Activated CD4-positive, alpha-beta memory T cell treated with anti-CD3 and anti-CD28 coated beads for 36 hours (primary cell): ENCODE measurements at places on chromosomes 2 and 18. TPM values are rescaled to one million over a fixed set of nuclear protein-coding genes. Genes with fewer than 3 reads are reported as not detected.

GRCh38 chr18:25053466-25053865, 298.5 kb downstream of the ZNF521 start:
- no peak for DNase-seq

DNA sequence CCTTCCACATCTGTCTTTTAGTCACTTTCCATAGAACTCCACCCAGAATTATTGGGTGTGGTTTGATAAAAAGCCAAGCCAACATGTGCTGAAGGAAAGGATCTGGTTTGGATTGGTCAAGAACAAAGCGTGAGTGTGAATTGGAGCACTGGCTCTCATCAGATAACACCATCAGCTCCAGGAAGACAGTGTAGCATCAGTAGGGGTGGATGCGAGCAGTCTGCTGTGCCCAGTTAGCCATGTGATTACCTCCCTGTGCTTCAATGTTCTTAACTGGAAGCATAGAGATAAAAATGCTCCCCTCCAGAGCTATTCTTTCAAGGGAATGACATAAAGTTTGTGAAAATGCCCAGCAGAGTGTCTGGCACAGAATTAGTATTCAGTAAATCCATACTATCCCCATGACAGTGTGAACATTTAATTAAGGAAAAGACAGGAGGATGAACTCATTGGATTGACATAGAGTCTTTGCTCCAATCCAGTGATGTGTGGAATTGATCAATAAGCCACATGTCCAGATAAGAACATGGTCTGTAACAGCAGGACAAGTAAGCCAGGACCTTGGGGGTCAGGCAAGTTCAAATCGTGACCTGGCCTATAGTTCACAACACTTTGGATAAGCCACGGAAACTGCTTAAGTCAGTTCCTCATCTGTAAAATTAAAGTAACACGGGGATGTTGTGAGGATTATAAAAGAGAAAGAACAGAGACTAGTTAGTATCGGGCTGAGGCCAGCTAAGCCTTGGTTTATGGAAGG, 68.0 kb downstream of the FAM124B start:
- no peak for DNase-seq

- no peak for DNase-seq
These were observed 86.1 kb upstream of the TANC1 start for GRCh38 chr2:158882297-158882696.

- DNase-seq, result no peak
These were observed 162.1 kb downstream of the MYO3B start for GRCh38 chr2:170339750-170340692.

- no peak for DNase-seq
These were observed 455.9 kb upstream of the UBE2E3 start for GRCh38 chr2:180524499-180524898.

GRCh38 chr2:210366675-210367080, 51.7 kb upstream of the MYL1 start:
- no peak for DNase-seq

GRCh38 chr2:12493031-12493513, 223.7 kb upstream of the TRIB2 start:
- DNase-seq, result peak; percentile 82

DNA sequence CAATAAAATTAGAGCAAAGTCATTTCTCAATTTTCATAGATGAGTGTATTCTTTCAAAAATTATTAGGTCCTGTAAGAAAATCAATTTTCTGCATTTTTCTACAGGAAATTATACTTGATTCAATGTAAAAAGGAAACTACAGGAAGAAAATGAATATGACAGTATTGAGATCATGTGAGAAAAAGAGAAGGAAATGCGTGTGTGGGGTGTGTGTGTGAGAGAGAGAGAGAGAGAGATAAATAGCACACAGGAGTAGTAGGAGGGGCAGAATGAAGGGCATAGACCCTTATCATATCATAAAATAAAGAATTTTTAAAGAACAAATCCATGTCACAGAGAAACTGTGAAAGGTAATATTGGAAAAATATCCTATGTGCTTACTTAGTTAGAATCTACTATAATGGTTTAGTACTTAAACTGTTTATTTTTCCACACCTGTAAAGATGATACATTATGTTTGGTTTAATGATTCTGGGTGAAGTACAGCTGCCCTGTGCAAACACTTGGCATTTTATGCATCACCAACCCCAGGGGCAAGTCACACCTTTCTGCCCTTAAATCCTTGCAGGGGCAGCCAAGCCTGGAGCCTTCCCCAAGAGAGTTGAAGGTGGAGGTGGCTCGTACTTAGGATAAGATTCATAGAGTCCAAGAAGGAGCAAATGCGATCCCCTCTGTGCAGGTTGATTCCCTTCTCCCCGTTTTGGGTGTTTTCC, 276.4 kb downstream of the TGIF1 start:
- no peak for DNase-seq

GRCh38 chr2:236616624-236617023, 47.0 kb downstream of the ACKR3 start:
- no peak for DNase-seq

DNA sequence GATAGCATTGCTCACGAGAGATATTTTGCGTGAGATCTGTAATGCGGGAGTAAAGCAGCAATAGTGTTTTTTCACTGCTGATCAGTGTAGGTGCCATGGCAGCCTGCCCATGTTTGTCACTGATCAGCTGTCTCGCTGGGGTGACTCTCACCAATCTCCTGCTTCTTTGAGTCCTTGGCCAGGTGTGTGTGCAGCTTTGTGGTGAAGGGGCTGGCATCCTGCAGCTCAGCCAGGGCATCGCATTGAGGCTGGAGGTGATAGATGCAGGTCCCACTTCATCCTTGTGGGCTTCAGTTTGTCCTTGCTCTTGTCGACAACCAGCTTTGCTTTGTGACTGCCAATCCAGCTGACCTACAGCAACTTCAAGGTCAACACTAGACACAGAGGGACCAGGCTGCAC, 258.3 kb upstream of the CXCR4 start:
- DNase-seq, result peak; percentile 60

- DNase-seq, result no peak
These were observed 872.7 kb downstream of the DCDC2C start for GRCh38 chr2:4576075-4576474.

DNA sequence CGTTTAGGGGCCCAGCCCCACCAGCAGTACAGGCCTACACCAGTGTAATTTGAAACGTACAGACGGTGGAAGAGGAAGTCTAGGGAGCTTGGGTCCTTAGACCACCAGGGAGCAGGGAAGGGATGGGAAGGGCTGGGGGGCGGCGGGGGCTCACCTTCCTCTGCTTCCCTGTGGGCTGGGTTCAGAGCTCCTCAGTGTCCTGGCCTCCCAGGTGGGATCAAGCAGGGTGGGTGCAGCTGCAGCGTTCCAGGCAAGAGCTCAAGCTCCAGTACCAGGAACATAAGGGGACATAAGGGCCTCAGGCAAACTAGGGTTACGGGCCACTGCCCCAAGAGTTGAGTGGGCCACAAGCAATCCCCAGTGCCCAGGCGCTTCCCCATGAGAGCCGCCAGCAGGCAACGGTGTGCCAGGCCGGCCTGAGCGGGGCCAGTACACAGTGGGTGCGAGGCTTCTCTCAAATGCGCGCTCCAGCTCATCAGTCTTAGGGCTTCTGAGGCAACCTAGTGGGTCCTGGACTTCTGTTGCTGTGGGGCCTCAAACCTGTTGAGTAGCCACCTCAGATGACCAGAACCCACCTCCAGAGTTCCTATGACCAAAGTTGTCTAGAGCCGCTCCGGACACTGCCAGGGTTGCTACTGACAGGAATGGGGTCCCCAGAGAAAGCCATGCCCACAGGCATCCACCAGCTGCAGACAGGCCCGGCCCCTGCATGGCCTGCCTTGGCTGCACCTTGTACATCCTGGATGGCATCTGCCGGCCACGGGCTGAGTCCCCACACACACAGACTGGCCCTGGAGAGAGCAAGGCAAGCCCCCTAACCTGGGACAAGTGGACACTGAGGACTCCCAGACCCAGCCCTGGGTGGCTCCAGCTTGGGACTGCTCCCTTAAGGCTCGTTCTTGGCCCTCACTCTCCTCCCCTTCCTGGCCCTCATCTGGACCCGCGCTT, 5.2 kb downstream of the ANKRD23 start:
- no peak for DNase-seq

- no peak for DNase-seq
These were observed 16.7 kb upstream of the ADGRF3 start for GRCh38 chr2:26363323-26363722.

- no peak for DNase-seq
These were observed 940.5 kb upstream of the DDX18 start for GRCh38 chr2:116874021-116874420.

MC2R gene
- not detected for total RNA-seq

- DNase-seq, result no peak
These were observed 74.3 kb downstream of the LONRF2 start for GRCh38 chr2:100248044-100248330.

DNA sequence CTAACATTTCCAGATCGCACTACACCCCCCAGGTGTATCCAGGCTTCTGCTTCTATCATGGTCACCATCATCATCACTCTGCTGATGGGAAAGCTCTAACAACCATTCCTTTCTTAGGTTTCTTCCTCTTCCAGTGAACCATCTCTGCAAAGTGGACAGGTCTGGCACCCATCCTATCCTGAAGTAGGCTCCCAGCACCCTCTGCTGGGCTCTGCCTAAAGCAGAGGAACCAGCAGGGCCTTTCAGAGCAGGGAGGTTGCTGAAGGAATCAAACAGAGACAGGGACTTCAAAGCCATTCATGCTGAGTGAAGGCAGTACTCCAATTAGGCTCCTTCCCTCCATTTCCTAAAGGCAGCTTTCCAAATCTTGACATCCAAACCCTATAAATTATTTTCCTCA, 27.2 kb upstream of the SATB2 start:
- no peak for DNase-seq

GRCh38 chr2:3639653-3640052, 18.3 kb upstream of the ALLC start:
- no peak for DNase-seq

DNA sequence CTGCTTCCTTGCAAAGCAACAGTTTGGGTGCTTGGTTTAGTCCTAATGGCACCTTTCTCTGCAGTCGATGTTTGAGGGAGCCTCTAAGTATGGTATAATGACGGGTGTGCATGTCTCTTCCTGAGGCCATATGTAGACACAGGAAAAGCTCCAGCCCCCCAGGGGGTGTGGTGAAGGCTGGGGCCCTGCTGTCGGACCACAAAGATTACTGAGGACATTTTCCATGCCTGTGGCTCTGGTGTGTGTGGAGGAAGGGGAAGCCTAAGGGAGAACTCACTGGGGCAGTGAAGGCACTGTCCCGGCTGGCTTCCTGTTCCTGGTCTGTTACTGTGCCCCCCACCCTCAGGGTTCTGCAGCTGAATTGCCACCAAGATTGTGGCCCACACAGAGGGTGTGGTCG, 187.1 kb downstream of the FHOD3 start:
- no peak for DNase-seq

AMER3 gene
- not detected for total RNA-seq

- DNase-seq, result no peak
These were observed 104.3 kb downstream of the CSRNP3 start for GRCh38 chr2:165573534-165574461.

CPO gene
- total RNA-seq, result not detected

VWA3B gene
- not detected for total RNA-seq

- DNase-seq, result no peak
These were observed 14.6 kb upstream of the MEP1B start for GRCh38 chr18:32175265-32175664.

- no peak for DNase-seq
These were observed 162.3 kb upstream of the VRK2 start for GRCh38 chr2:57884281-57884680.

UCN gene
- total RNA-seq, result 1.8 TPM

GRCh38 chr2:101359410-101359954, 27.8 kb downstream of the CREG2 start:
- no peak for DNase-seq

GRCh38 chr2:48228345-48228684, 301.6 kb upstream of the STON1 start:
- no peak for DNase-seq

DNA sequence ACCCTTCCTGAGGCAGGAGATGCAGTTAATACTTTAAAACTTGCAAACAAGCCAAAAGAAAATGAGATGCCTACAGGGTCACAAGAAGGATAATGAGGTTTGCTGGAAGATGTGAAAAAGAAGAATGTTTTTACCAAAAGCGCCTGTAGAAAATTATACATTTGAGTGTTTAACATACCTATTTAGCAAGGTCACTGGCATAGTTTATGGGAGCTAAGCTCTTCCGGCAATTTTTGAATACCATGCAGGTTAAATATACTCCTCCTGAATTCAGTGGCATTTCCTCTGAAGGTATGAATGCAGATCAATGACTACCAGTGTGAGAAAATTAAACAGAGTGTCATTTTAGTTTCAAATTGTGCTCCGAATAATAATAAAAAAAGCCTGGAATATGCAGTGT, 21.2 kb upstream of the MAP3K20 start:
- DNase-seq, result no peak

GRCh38 chr18:56992777-56993176, 154.1 kb upstream of the BOD1L2 start:
- DNase-seq, result no peak

CD302 gene
- total RNA-seq, result 0.55 TPM

C2orf15 gene
- total RNA-seq, result 0.50 TPM

MARS2 gene
- total RNA-seq, result 11.3 TPM

GRCh38 chr2:191526091-191526490, 151.8 kb upstream of the NABP1 start:
- no peak for DNase-seq

DYSF gene
- not detected for total RNA-seq

DNA sequence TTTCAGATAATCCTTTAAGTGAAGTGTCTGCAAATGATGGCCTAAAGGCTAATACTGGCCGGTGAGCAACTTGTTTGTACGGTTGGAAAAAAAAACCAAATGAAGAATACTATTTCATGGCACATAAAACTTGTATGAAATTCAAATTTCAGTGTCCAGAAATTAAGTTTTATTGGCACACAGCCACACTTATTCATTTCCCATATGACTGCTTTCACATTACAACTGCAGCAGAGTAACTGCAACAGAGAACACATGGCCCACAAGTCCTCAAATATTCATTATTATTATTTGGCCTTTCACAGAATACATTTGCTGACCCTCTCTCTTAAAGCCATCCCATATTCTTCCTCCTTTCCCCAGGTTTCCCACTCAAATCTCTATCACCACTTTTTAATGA, 1268.6 kb downstream of the LRP1B start:
- no peak for DNase-seq

GRCh38 chr18:12879840-12880540, 4.0 kb downstream of the PTPN2 start:
- no peak for DNase-seq

DNA sequence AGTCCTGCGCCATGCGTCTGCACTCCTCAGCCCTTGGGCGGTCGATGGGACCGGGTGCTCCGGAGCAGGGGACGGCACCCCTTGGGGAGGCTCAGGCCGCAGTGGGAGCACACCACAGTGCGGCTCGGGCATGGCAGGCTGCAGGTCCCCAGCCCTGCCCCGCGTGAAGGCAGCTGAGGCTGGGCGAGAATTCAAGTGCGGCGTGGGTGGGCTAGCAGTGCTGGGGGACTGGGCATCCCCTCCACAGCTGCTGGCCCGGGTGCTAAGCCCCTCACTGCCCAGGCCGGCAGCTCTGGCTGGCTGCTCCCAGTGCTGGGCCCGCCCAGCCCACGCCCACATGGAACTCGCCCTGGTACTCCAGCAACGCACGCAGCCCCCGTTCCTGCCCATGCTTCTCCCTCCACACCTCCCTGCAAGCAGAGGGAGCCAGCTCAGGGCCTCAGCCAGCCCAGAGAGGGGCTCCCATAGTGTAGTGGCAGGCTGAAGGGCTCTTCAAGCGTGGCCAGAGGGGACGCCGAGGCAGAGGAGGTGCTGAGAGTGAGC, 198.3 kb upstream of the CNTNAP5 start:
- DNase-seq, result no peak

LYG2 gene
- total RNA-seq, result not detected
